ENCODE measurements at places on chromosomes 6 and 20.

- no peak for DNase-seq
These were observed 95.7 kb downstream of the COL21A1 start for GRCh38 chr6:56151609-56152224.

DNA sequence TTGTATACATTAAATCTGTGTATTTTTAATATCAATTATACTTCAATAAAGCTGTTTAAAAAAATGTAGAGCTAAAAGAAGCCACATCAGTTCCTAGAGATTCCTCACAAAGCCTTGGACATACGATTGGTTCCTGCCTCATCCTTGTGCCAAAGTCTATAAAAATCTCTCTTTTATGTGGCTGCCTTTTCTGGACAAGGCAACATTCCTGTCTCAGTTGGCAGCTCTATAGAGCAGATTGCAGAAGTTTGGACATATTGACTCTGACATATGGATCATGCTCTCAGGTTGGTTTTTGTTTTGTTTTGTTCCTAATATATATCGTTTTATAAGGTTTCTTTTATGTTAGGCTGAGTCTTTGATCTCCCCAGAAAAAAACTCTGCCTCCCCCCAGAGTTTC is 148.9 kb downstream of the MAFB start:
- DNase-seq: no peak

DNA sequence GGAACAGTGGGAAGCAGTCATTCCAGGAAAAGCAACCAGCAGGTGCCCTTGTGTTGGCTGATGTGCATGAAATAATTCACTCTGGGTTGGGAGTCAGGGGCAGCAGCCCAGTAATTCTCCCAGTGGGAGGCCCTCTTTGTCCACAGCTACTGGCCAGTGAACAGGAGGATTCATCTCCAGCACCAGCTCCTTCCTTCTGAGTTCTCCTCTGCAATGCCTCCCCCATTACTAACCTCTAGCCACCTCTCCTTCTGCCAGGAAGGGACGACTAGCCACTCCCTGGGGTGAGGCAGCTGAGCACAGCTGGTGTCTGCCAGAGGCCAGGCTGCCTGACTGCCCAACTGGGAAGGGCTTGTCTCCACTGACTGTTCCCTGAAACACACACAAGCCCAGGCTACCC is 12.5 kb upstream of the R3HDML start:
- no peak for DNase-seq

- DNase-seq: peak; percentile 38
These were observed 179.7 kb upstream of the MYLIP start for GRCh38 chr6:15948930-15949900.

- DNase-seq: no peak
These were observed 22.5 kb downstream of the KLHL32 start for GRCh38 chr6:96947055-96947454.

DNA sequence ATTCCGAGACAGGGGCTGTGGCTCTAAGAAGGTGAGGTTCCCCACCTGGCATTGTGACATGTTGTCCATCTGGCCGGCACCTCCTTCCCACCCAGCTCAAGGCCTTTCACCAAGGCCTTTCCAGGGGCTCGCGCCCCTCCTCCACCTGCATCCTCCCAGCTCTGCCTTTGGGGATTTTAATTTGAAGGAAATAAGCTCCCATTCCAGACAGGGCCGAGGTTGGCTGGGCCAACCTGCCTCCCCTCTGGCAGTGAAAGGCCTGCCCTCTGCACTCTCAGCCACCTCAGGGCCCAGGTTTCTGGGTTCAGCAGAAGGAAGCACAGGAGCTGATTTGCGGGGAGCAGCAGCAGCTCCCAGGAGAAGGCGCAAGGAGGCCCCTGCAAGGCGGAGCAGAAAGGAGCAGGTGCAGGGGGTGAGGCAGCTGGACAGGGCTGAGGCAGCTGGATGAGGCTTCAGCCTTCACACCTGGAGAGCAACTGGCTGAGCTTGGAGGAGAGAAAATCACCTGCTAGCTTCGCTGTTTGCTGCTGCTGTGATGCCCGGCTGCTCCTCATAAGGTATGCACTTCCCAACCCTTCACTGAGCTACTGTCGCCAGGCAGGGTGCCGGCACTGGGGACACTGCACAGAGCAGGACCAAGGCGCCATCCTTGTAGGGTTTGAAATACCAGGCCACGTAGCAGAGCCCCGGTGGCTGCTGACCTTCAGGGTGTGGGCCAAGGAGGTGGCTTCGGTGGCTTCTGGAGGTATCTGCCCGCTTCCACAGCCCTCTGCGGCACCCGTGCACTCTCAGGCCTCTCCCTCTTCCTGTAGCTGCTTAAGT is 147.0 kb downstream of the SYNDIG1 start:
- no peak for DNase-seq

GRCh38 chr20:20820785-20821483 is 108.5 kb upstream of the RALGAPA2 start:
- no peak for DNase-seq

GRCh38 chr6:150334790-150335783 is 33.7 kb upstream of the IYD start:
- no peak for DNase-seq

DNA sequence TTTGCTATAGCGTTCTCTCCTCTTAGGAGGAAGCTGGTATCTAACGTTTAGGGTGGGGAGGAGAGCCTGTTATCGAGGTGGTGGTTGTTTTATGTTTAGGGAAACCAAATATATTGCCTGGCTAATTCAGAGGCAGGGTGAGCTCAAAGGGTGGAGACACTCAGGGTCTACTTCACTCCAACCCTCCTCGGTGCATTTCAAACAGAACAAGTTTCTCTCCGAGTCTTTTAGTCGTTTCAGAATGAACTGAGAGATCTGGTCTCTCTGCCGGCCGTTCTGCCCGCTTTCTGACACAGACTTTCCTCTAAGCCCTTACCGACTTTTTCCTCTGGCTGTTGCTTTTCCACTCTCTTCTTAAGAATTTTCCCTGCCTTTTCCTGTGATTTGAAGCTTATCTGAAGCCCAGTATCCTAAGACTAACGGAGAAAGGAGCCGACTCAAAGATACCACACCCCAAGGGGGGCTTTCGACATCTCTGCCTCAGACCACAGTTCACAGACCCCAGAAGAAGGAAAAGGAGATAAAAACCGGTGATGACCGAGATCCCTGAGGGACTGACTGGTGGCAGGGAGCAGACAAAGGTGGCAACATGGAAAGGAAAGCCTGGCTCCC is 865 bp downstream of the STK38 start:
- no peak for DNase-seq

- DNase-seq: no peak
These were observed 1.9 kb downstream of the PLCB1 start for GRCh38 chr20:8133851-8134451.

DNA sequence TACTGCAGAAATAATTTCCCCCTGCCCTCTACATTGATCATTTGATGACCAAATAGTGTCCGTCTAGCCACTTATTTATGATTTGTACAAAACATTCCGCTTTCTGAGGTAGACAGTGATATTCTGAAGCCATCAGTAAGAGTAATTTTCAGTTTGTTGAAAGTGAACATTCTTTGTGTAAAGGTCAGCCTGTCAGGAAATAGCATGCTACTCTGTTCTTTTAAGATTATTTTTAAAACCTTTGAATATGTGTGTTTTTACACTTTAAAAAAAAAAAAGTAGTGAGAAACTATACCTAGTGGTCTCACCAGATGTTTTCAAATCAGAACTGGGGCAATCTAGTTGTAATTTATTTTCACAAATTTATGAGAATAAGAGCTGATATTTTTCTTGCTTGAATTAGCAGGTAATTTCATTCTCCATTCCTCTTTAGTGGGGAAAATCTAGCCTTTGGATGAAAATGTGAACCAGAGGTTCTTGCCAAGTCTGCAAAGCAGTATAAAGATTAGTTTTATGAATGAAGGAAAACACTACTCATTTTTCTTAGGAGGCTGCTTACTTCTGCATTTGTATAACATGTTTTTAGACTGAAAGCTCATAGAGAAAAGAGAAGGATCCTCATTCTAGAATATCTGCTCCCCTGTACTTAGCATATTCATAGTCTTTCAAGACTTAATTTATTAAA is 12.1 kb upstream of the REV3L start:
- no peak for DNase-seq

GRCh38 chr6:151007076-151007475 is 141.6 kb downstream of the MTHFD1L start:
- no peak for DNase-seq

DNA sequence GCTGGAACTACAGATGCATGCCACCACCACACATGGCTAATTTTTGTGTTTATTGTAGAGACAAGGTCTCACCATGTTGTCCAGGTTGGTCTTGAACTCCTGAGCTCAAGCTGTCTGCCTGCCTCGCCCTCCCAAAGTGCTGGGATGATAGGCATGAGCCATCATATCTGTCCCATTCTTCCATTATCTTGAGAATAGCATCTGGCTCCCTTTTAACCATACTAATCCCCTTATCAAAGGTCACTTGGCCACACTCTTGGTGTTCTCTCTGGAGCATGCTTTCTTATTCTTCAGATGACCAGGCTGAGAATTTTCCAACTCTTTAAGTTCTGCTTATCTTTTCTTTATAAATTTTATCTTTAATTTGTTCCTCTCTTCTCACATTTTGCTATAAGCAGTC is 15.9 kb upstream of the TRERF1 start:
- DNase-seq: no peak
